Natural killer cell (primary cell): ENCODE measurements at places on chromosomes 11 and 22. TPM values are rescaled to one million over a fixed set of nuclear protein-coding genes. Genes with fewer than 3 reads are reported as not detected.
A peak's percentile ranks its signal among the peaks of the same experiment; 100 is the strongest.

GRCh38 chr22:32509045-32509444, 34.4 kb downstream of the FBXO7 start:
- no peak overlapping the region for H3K4me3 ChIP-seq
- peaks cover 5% of the 10 kb centered on the region for H3K36me3 ChIP-seq
- H3K27me3 ChIP-seq, result no peaks in the 10 kb centered on the region
- H3K27ac ChIP-seq, result no peak overlapping the region
- no peak for DNase-seq

CHKB gene
- 204 TPM for total RNA-seq

SHANK2 gene
- total RNA-seq, result 4.9 TPM

DNA sequence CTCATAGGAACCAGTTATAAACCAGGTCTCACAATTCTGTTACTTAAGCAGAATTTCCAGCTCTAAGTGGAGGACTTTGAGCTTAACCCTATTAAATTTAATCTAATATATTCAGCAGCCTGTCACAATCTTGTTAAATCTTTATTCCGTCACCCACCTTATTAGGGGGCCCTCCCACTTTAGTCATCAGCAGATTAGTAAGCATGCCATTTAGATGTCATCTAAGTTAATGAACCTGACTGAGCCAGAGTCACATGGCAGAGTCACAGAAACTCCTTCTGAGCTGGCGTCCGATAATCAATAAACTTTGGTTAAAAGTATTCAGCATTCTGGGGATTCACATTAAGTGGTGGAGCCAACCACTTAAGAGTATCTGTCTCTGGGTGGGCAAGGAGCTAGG, 35.1 kb downstream of the TTC12 start:
- peaks cover 6% of the 10 kb centered on the region for H3K36me3 ChIP-seq
- no peak overlapping the region for H3K4me3 ChIP-seq

DNA sequence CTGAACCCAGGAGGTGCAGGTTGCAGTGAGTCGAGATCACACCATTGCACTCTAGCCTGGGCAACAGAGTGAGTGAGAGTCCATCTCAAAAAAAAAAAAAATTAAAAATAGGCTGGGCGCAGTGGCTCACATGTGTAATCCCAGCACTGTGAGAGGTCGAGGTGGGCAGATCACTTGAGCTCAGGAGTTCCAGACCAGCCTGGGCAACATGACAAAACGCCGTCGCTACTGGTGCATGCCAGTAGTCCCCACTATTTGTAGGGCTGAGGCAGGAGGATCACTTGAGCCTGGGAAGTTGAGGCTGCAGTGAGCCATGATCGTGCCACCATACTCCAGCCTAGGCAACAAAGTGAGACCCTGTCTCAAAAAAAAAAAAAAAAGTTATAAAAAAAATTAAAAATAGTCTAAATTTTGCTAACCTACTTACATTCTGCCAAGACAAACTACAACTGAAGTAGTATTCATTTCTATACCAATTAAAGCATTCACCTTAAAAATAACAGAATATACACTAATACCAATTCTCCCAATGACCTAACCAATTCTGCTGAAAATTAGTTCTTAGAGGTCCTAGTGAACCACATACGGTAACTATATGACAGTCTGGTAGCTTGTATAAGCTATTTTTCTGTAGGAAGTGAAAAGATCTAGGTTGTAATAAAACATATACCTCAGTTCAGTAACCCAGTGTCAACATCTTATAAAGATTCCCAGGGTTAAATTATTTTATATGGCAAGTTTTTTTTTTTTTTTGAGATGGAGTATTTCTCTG, 7.1 kb downstream of the DDX6 start:
- DNase-seq, result no peak
- H3K4me3 ChIP-seq, result no peak overlapping the region
- H3K27ac ChIP-seq, result no peak overlapping the region
- peaks cover 48% of the 10 kb centered on the region for H3K4me1 ChIP-seq
- H3K36me3 ChIP-seq, result peaks cover 57% of the 10 kb centered on the region
- H3K27me3 ChIP-seq, result no peaks in the 10 kb centered on the region

- no peak for DNase-seq
- H3K27ac ChIP-seq, result no peak overlapping the region
- H3K27me3 ChIP-seq, result no peaks in the 10 kb centered on the region
- H3K4me1 ChIP-seq, result no peaks in the 10 kb centered on the region
These were observed 19.0 kb upstream of the OR9Q1 start for GRCh38 chr11:58004664-58005063.

GRCh38 chr11:1221848-1222311, 986 bp upstream of the MUC5B start:
- H3K4me3 ChIP-seq, result no peak overlapping the region
- no peak for DNase-seq
- H3K27me3 ChIP-seq, result no peaks in the 10 kb centered on the region
- no peaks in the 10 kb centered on the region for H3K36me3 ChIP-seq

CD3E gene
- total RNA-seq, result 155 TPM

DNA sequence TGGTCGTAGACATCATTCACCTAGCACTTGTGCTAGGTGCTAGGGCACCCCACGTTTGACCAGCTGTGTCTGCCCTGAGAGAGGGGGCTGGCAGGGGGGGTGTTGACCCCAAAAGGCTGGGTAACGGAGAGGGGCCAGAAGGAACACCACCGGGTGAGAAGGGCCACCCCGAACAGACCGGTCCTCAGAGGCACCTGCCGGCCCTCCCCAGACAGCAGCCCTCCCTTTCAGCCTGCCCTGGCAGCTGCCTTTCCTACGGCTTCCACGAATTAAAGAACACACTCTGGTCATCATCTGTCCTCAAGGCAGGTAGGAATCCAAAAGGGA, 977 bp upstream of the KCNJ5 start:
- H3K4me1 ChIP-seq, result peaks cover 40% of the 10 kb centered on the region
- no peak for DNase-seq
- peaks cover 44% of the 10 kb centered on the region for H3K27me3 ChIP-seq
- no peaks in the 10 kb centered on the region for H3K36me3 ChIP-seq
- no peak overlapping the region for H3K4me3 ChIP-seq

- no peaks in the 10 kb centered on the region for H3K27me3 ChIP-seq
- H3K4me1 ChIP-seq, result no peaks in the 10 kb centered on the region
- H3K4me3 ChIP-seq, result no peak overlapping the region
- no peak overlapping the region for H3K27ac ChIP-seq
- no peak for DNase-seq
- no peaks in the 10 kb centered on the region for H3K36me3 ChIP-seq
These were observed 13.1 kb upstream of the ABCC8 start for GRCh38 chr11:17489751-17490150.

DNA sequence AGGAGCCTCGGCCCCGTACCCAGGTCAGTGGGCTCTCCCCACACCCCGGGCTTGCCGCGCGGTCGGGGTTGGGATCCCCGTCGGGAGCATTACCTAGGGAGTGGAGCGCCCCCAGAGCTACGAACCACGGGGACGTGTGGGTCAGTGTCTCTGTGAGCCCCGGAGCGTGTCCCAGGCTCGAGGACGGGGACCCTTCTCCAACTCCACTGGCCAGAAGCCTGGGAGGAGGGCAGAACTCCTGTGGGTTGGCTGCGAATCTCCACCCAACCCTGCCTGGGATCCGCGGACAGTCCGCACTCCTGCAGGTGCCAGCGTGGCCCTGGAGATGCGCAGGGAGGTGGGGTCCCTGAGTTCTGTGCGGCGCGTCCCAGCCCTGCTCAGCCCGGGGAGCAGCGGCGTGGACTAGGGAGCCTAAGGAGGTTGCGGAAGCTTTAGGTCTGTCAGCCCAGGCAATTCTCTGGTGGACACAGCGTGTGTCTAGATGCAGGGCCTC, 346 bp downstream of the PPFIBP2 start:
- peaks cover 3% of the 10 kb centered on the region for H3K27me3 ChIP-seq
- peak overlapping the region; percentile 99 for H3K27ac ChIP-seq
- peak overlapping the region; percentile 98 for H3K4me3 ChIP-seq

MS4A7 gene
- total RNA-seq, result 4.8 TPM

DNA sequence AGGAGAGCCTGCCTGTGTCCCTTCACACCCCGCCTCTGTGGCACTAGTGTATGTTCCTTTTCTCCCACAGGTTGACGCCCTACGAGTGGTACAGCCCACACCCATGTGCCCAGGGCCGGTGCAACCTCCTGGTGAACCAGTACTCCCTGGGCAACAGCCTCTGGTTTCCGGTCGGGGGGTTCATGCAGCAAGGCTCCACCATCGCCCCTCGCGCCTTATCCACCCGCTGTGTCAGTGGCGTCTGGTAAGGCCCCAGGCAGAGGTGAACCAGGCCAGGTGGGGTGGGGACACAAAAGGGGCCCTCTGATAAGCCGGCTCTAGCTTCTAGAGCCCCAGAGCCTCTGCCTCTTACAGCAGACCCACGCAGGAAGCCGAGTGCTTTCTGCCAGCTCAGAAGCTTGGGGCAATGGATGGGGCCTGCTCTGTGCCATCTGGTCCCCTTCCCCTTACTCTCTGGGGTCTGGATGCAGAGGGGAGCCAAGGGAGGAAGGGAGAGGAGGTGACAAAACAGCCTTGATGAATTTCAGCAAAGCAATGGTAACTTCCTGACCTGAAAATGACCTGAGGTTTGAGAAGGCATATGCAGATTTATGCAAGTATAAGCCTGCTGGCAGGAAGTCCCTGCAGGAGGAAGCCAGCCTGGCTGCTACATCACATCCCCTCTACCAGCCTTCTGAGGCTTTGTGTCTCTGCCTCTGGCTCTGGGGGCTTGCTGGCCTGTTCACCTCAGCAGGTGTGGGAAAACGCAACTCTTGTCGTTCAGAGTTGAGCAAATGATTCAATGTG, 67.0 kb upstream of the TBCEL start:
- H3K4me3 ChIP-seq, result no peak overlapping the region
- H3K4me1 ChIP-seq, result peaks cover 35% of the 10 kb centered on the region
- no peaks in the 10 kb centered on the region for H3K27me3 ChIP-seq
- H3K36me3 ChIP-seq, result no peaks in the 10 kb centered on the region

- peaks cover 12% of the 10 kb centered on the region for H3K4me1 ChIP-seq
- H3K36me3 ChIP-seq, result no peaks in the 10 kb centered on the region
- H3K27ac ChIP-seq, result no peak overlapping the region
- no peak overlapping the region for H3K4me3 ChIP-seq
These were observed 238.8 kb upstream of the SYN3 start for GRCh38 chr22:33296941-33297340.

DNA sequence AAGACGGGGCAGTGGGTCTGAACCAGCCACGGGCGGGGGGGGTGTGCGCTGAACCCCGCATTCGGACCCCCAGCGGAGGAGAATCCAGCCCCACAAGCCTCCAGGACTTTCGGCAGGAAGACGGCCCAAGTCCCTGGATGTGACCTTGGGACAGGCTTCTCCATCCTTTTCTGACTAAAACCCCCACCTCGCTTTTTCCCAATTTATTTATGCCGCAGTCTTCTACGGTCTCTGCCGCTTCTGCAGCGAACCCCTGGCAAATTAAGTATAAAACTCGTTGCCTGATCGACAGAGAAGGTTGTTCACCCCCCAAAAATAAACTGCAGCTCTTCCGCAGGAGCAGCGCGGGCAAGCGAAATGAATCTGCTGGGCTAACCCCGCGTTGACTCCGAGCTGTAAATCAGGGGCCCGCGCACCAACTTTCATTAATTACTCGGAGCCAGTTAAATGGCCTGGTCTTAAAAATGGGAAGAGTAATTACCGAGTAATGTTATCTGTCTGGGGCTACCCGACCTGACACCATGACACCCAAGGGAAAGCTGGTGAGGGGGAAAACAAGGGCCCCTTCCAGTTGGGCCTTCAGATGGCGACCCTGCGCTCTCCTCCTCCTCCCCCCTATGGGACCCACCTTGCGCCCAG, 6.6 kb downstream of the WT1 start:
- H3K36me3 ChIP-seq, result no peaks in the 10 kb centered on the region
- peaks cover 12% of the 10 kb centered on the region for H3K4me1 ChIP-seq
- H3K27ac ChIP-seq, result no peak overlapping the region
- H3K27me3 ChIP-seq, result peaks cover 51% of the 10 kb centered on the region
- H3K4me3 ChIP-seq, result no peak overlapping the region
- DNase-seq, result no peak

- H3K4me1 ChIP-seq, result peaks cover 4% of the 10 kb centered on the region
- H3K27ac ChIP-seq, result no peak overlapping the region
- no peak overlapping the region for H3K4me3 ChIP-seq
These were observed 34.3 kb upstream of the MICAL2 start for GRCh38 chr11:12075822-12076821.

P4HA3 gene
- total RNA-seq, result not detected

SAMM50 gene
- 30.6 TPM for total RNA-seq

DNA sequence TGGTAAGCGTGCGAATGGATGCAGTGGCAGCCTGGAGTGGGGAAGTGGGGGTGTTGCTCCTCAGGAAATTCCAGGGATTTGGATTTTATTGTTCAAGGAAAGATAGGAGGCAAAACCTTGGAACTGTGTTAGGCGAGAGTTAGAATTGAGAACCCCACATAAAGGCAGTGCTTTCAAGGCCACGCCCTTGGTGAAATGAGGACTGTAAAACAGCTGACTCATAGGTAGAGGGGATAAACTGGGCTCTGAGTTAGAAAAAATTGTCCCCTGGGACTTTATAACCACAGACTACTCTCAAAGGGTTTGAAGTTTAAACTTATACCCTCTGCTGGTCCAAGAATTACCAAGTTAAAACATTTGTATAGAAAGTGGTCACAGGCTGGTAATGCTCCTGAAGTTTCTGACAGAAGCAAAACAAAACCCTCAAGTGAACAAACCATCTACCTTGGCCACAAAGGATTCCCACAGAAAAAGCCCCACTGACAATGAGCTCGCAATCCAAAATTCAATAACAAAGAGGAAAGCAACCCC, 250.3 kb upstream of the TBCEL start:
- no peak overlapping the region for H3K27ac ChIP-seq
- H3K4me1 ChIP-seq, result no peaks in the 10 kb centered on the region
- H3K36me3 ChIP-seq, result no peaks in the 10 kb centered on the region
- no peak overlapping the region for H3K4me3 ChIP-seq
- no peak for DNase-seq

DNA sequence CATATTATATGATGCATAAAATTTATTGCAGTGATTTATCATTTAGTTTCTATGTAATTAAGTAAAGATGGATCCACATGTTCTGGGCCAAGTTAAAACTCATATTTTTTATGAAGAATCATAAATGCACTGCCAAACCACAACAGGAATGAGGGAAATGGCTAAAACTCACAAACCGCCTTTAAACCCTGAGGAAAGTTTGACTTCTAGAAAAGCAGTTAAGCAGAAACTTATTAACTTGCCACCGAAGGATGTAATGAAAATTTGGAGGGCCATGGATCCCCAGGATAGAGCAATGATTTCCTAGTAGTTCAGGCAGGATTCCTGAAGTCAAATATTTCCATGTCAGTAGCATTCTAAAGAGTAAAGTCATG, 218.3 kb upstream of the CTSC start:
- H3K4me1 ChIP-seq, result no peaks in the 10 kb centered on the region
- no peaks in the 10 kb centered on the region for H3K36me3 ChIP-seq
- no peak overlapping the region for H3K27ac ChIP-seq
- DNase-seq, result no peak

ADM gene
- 5.8 TPM for total RNA-seq

FOLH1 gene
- total RNA-seq, result not detected

- no peaks in the 10 kb centered on the region for H3K27me3 ChIP-seq
- H3K27ac ChIP-seq, result no peak overlapping the region
- H3K36me3 ChIP-seq, result no peaks in the 10 kb centered on the region
- peaks cover 24% of the 10 kb centered on the region for H3K4me1 ChIP-seq
These were observed 38.4 kb upstream of the EMID1 start for GRCh38 chr22:29167032-29167911.
